T-helper 2 cell treated with Interferon-gamma antibody and Interleukin-4, amounts not matched to agents 5 μg/mL and 100 μg/mL, for 36 hours (primary cell): ENCODE measurements at places on chromosomes 5 and 9.
A peak's percentile ranks its signal among the peaks of the same experiment; 100 is the strongest.

DNA sequence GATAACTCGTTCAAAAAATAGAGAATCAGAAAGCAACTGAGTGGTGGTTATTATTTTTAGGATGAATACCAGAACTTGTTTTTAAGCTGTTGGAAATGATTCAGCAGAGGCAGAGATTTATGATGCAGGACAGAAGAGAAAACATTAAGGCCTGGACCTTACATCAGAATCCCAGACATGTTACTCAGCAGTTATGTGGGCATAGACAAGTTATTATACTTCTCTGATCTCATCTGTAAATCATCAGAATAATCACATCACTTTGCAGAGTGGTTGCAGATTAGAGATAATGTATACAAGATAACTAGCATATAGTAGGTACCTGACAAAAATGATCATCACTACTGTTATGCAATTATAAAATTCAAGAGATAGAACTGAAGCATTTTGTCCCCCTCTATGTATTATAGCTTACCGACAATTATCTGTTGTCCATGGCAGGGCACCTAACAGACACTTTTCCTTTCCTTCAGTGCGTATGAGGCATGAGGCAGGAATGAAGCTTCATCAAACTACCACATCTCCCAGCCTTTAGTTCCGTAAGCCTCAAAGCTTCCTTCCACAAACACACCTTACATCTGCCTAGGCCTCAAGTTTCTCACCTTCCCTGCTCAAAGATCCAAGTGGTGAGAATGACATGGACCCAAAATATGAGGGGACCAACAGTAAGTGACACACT, 165.9 kb downstream of the DENND1A start:
- DNase-seq = no peak

- peak; percentile 23 for DNase-seq
Observed at GRCh38 chr5:55600497-55601203, 65.9 kb upstream of the PLPP1 start.

DNA sequence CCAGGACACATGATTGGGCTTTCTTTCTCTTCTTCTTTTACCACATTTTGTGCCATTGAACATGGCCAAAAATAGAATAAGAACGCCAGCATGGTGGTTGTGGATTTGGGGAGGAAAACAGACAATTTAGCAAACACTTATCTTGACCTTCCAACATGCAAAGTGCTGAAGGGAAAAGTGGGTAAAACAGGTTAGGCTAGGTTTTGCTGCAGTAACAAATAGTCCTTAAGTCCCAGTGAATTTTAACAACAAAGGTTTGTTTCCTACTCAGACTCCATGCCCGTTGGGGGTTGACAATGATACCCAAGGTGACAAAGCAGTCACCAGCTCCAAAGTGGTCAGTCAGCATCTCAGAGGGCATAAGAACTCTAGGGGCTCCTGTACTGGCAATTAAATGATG, 43.2 kb upstream of the STC2 start:
- DNase-seq = no peak

DNA sequence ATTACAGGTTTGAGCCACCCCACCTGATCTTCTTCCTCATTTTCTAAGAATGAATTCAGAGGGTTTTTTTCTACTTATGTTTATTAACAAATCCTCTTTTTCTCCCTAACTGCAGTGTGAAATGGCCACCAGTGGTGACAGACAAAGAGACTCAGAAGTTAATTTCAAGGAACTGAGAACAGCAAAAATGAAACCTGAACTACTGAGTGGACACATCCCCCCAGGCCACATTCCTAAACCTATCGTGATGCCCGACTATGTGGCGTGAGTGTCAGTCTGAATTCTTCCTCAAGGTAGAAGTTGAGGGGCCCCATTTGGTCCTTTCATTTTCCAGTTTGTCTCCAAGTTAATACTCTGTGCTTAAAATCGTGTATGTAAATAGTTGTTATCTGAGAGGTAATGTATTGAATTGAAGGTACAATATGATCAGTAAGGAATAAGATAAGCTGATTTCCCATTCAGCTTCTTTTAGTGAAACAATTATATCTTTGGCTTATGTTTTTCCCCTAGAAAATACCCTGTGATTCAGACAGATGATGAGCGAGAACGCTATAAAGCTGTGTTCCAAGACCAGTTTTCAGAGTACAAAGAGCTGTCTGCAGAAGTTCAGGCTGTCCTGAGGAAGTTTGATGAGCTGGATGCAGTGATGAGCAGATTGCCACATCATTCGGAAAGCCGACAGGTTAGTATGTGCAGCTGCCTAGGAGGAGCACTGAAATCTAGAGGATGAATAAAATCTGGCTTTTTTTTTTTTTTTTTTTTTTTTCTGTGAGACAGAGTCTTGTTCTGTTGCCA, 17.7 kb downstream of the MARVELD2 start:
- no peak for DNase-seq

DNA sequence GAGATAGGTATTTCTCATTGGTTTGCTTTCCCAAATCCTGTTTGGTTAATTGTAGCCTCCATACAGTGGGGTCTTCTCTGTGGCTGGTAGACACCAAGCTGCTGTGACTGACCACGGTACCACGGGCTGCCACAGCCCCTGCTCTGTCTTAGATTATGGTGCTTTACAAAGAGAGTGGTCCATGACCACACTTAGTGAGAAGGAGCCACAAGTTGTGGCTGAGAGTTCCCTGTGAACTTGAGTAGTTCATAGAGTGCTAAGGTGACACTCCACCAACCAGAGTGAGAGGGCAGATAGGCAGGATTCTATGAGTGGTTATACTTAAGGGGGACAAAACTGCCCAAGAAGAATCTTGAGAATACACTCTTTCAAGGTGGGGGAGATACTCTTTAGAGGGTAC, 25.8 kb upstream of the ZBTB34 start:
- DNase-seq = no peak

- no peak for DNase-seq
Observed at GRCh38 chr5:115816226-115817081, at the start of gene CDO1. CDO1 (minus strand) TSS chr5:115816659; CDS start chr5:115816397, 262 bp downstream.

DNA sequence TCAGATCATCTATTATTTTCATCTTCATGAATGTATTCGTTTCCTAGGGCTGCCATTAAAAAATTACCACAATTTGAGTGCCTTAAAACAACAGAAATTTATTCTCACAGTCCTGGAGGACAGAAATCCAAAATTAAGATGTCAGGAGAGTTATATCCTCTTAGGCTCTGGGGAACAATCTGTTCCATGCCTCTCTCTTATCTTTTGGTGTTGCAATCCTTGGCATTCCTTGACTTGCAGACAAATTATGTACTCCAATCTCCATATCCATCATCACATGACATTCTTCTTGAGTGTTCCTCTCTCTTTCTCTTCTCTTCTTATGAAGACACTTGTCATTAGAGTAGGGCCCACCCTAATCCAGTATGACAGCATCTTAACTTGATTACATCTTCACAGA, 339.4 kb downstream of the EFNA5 start:
- no peak for DNase-seq

GRCh38 chr9:34430843-34431437, 27.4 kb downstream of the FAM219A start:
- DNase-seq = no peak

DNA sequence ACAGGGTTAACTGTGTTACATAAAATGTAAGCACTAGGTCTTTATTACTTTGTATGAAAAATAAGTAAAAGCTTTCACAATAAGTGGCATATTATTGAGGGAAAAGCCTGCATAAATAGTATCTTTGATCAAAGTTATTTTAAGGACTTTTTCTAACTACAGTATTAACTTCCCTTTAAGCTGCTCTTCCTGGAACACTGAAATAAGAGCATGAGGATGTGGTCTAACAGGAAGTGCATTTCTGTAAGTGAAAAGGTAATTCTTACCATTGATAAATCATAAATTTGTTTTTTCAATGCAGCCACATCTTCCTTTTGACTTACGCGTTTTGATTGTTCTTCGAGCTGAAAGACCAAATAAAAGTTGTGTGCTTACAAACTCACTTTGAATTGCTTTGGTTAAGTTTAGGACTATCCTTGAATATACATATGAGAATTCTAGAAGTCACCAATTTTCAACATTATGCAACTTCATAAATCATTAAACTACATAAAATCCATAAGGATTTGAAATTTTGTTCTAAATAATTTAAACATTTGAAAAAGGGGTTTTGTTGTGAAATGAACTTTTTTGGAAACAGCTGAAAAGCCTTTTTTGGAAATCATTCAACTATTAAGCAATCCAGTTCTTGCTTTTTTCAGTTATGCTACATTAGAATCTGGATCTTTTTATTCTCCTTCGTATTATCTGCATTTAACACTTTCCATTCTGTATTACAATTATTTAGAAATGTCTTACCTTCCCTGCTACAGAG, 50.6 kb downstream of the RASEF start:
- no peak for DNase-seq

- DNase-seq = no peak
Observed at GRCh38 chr5:73370640-73371583, 77.7 kb downstream of the FOXD1 start.

DNA sequence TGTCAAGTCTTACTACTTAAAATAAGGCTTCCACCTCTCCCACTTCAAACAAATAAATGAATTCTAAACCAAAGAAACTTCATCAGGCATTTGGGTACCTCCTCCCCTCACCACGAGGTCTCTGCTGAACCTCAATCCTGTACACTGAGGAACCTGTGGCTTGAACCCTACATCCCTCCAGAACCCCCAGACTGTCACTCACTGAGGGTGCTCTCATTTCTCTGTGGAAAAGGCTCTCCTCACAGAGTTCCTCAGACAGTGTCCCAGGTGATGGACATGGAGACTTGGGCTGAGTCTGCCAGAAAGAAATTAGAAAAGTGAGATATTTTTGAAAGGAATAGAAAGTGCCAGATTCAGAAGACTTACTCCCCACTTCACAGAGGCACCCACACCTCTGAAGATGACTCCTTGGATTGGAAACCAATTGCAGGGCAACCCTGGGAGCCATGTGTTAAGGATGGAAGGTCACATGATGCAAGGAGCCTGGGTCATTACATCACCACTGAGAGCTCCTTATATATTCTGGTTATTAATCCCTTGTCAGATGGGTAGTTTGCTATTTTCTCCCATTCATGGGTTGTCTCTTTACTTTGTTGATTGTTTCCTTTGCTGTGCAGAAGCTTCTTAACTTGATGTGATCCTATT, 19.8 kb downstream of the MLANA start:
- no peak for DNase-seq

- no peak for DNase-seq
Observed at GRCh38 chr9:109092051-109092580, 27.6 kb downstream of the TMEM245 start.

DNA sequence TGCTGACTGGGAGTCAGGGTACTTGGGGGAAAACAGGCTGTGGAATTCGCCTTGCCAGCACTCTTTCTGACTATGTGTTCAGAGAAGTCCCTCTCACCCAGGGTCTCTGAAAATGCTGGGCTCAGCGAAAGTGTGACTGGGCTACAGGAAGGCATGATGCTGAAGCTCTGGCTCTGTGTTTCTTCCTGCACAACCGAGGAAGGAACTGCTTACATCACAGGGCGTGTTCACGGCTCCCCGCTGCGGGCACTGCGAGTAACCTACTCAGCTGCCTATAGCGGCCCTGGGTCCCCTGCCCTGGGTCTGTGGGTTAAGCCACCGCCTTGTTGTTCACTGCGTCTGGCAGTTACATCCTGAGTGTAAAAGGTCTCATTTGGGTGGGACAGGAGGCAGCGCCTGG, 222.4 kb upstream of the IRX4 start:
- DNase-seq = no peak

GRCh38 chr9:126986506-126986951, 71.9 kb downstream of the RALGPS1 start:
- peak; percentile 36 for DNase-seq

DNA sequence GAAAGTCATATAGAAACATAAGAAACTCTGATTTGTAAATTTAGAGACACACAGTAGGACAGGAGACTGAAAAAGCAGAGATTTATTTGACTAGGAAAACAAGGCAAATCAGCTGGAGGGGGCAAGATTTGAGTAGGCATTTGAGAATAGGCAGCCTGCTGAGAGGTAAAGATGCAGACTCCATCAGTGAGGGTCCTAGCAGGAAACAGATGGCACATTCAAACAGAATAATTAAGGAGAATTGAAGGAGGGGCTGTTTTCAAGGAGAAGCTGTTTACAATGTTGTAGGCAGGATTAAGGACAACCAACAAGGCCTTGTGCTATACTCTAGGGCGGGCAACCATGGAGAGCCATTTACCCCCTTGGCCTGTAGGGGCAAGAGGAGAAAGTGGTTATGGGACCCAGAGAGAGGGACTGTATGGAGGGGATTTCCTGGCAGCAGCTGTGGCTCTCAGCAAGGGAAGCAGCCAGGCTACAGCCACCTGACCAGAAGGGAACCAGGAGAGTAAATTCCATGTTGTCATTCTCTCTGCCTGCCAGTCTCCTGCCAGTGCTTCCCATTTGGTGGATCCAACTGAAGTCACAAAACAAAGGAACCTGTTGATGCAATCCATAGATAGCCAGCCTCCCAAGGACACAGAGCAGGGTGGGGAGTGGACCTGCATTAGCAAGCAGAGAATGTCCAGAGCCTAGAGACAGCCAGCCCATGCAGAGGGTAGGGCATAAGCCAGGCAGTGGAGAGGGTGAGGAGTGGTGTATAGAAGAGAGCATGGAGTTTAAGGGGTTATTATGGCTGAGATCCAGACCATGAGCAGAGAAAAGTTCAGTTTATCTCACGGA, 38.2 kb downstream of the PAPPA start:
- no peak for DNase-seq

- peak; percentile 83 for DNase-seq
Observed at GRCh38 chr5:139389701-139390638, at the start of gene MZB1. MZB1 (minus strand) TSS chr5:139389913; CDS start chr5:139389856, 57 bp downstream.

- DNase-seq = no peak
Observed at GRCh38 chr5:130805648-130806047, 359.4 kb downstream of the HINT1 start.

DNA sequence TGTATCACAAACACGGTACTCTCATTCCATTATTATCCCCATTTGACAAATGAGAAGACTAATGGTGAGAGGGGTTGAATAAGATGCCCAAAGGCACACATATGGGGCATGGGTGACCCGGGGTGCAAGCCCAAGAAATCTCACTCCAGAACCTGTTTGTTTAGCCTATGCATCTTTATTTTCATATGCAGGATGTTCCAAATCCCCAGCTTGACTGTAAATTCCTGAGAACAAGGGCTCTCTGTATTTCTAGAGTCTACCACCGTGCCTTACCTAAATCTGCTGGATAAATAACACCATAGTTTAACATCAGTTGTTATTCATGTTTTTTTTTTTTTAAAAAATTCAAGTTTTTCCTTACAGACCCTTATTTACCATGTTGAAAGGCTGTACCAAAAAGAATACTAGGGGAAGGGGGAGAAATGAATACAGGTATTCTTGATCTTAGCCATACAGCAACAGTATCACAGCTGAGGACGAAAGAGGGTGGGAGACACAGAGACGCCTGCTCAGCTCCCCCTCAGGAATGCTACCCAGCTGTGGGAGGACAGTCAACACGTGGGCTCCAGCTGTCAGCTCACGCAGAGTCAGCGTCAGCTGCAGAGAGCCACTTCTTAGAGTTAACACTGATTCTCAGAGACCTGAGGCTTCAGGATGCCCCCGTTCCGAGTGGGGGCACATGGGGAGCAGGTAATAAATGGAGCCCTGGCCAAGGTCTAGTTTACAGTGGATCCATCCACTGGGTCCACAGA, 86.6 kb downstream of the MED27 start:
- DNase-seq = no peak

GRCh38 chr5:11037941-11038340, 276.9 kb upstream of the DAP start:
- DNase-seq = no peak

- no peak for DNase-seq
Observed at GRCh38 chr9:133437753-133438531, 15.8 kb downstream of the ADAMTS13 start.

GRCh38 chr5:128007939-128008338, 75.6 kb upstream of the SLC12A2 start:
- no peak for DNase-seq

- no peak for DNase-seq
Observed at GRCh38 chr5:57191163-57191562, 17.3 kb downstream of the GPBP1 start.

- no peak for DNase-seq
Observed at GRCh38 chr5:124895236-124895635, 148.8 kb upstream of the ZNF608 start.
